ENCODE measurements at places on chromosomes 12 and 14.
A peak's percentile ranks its signal among the peaks of the same experiment; 100 is the strongest.

DNA sequence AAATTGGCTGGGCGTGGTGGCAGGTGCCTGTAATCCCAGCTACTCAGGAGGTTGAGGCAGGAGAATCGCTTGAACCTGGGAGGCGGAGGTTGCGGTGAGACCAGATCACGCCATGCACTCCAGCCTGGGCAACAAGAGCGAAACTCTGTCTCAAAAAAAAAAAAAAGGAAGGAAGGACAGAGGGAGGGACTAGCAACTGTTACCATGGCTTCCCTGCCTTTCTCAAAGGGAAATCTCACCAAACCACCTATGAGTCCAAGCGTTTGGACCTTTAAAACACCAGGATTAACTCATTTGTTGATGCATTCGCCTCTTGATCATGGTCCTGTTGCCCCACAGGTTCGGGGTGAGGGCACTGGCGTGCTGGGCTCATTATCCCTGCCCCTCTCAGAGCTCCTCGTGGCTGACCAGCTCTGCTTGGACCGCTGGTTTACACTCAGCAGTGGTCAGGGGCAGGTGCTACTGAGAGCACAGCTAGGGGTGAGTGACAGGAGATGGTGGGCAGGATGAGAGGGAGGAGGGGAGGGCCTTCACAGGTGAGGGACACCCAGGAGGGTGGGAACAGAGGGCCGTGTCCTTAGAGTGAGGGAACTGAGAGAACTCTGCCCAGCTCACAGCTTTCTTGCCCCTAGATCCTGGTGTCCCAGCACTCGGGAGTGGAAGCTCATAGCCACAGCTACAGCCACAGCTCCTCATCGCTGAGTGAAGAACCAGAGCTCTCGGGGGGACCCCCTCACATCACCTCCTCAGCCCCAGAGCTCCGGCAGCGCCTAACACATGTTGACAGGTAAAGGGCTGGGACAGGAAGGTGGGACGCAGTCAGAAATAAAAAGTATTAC is 10.2 kb upstream of the MYL6B start:
- DNase-seq = no peak

DNA sequence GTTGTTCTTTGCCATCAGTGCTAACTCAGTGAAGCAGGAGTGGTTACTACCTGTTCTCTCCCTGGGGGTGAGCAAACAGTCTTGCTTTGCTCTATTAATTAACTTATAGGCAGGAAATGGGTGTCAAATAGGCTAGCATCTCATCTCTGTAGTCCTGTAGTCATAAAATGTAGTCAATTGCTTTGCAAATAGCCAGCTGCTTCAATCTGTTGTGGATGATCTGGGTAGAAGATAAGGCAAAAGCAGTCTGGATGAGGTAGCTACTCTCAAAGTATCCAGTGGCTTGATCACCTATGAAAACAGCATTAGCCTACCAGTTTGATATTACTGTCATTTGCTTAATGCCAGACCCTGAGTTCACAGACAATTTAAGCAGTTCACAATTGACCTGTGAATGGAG is 369.0 kb upstream of the TMTC1 start:
- DNase-seq = no peak

GRCh38 chr12:76144245-76144549 is 59.7 kb upstream of the NAP1L1 start:
- DNase-seq = no peak

DNA sequence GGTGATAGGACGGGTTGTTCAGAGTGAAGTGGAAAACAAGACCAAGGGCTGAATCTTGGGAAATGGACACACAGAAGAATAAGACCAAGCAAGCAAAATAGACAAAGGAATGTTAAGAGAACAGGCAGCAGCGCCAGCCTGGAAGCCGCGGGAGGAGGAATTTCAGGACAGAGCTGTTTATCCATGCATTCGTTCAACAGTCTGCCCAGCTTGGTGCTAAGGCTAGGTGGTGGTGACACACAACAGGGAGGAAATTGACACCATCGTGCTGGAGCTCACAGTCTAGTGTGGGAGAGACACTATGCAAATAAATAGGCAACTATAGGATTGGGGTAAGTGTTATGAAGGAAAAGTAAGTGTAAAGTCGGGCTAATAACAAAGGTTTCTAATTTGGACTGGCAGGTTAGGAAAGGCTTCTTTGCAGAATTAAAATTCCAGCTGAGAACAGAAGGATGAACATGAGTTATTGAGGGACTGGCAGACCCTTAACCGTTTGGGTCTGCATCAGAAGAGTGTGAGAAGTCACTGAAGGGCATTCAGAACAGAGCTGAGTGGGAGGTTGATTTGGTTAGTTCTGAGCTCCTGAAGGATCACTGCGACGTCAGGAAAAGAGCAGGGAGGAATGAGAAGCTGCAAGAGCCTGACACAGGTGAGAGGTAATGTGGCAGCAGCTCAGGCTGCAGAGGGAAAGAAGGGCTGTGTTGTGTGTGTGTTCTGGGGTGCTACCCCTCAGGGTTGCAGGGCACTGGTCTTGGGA is 242.6 kb upstream of the FKBP4 start:
- no peak for DNase-seq

GRCh38 chr14:91750634-91751198 is 18.8 kb upstream of the CATSPERB start:
- no peak for DNase-seq

DNA sequence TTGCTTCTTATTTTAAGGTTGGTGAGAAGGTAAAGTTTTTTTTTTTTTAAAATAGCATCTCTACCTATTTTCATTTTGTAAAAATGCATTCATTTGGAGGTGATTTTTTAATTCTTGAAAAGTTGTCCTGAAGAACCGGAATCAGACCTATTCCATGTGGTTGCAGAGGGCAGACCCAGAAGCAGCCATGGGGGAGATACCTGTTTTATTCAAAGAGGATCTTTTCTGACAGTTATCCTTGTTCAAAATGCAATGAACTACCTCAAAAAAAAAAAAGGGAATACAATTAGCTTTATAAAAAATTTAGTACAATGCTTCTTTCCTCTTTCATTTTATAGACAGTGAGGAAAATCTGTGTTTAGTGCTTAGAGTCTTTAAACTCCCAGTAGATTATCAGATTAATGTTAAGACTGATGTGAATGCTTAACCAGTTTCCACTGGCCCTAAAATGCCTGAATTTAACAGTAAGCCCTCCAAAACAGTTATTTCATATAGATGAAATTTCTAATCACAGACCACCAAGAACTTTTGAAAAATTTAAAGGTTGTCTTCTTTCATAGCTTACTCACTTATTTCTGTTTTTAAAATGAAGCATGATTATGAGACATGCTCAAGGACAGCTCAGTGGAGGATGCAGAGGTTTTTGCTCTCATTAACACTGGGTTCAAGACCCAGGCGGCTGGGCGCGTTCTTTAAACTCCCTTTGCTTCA is 8.6 kb upstream of the NEMF start:
- no peak for DNase-seq

DNA sequence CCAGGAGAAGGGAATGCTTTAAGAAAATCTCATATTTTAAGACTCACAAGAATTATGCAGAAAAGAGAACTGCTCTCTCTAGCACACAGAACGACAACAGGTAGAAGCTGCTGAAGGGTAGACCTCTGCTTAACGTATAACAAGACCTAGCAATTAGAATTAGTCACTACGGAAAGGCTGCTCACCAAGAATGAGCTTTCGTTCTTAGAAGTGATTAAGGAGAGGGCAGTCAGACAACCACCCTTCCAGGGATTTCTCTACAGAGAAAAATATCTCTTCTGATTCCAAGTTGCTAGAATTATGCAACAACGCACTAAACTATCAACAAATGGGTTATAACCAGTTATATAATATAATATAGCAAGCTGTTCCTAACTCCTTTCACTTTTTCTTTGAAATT is 18.6 kb downstream of the LRIG3 start:
- no peak for DNase-seq

DNA sequence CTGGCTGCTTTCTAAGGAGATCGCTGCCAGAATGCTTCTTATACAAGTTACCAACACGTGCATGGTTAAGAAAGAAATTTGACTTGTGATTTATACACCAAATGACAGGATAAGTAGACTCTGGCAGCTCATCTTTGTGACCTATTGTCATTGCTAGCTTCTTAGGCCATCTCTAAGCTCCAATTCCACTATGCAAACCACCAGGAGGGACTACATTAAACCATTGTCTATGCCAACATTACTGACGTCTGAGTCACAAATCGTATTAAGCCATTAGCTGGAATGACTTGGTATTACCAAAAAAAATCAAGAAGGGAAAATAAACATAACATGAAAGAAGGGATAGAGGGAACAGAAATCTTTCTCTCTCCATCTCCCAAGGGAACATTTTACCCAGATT is 15.8 kb upstream of the VPS33A start:
- DNase-seq = peak; percentile 24

- DNase-seq = no peak
Measured at GRCh38 chr12:80068173-80068572, 31.2 kb upstream of the OTOGL start.

DNA sequence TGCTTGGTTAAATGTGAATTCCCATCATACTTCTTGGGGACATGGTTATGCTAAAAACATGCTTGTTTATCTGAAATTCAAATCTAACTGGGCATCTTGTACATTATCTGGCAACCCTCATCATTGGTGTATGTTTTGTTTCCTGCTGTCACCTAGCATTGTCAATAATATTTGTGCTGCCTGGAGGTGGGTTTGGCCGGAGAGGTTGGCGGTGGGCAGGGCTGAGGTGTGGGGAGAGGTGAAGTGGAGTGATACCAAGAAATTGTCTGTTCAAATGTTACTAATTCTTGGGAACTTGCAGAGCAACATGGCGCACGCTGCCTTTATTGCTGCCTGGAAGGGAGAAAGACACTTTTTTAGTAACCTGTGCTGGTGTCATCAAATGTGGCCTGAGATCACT is 280.5 kb downstream of the VRK1 start:
- peak; percentile 31 for DNase-seq

- no peak for DNase-seq
Measured at GRCh38 chr14:93868165-93868564, 59.0 kb upstream of the FAM181A start.

DNA sequence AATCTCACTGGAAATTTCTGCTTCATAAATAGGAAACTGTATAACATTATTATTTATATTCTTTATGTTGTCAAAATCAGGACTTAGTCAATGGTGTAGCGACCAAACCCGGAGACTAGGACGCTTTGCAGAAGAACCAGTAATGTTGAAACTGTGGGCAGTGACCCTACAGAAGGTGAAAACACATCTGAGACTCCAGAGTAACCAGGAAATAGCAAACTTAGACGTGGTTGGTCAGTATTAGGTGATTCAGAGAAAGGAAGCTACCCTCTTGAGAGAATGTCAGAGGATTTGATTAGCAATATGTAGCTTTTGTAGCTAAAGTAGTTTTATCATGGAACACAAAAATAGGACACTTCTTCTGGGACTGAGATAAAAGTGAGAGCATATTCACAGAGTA is 381.9 kb downstream of the SLC16A7 start:
- DNase-seq = no peak

DNA sequence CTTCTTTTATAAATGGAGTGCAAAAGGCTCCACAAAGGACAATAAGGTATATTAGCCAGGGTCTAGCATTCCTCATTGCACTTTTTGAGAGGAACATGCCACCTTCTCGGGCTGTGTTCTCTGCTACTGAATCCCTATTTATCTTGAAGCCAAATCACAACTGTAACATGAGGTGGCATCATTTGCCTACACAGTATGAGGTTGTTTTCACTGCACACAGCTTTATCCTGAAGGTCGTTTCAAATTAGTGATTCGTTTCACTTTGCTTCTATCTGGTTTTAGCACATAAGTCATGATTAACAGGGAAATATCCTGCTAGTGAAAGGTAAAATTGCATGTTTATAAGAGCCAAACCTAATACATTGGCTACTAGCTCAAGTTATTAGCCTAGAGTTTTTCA is 153.8 kb downstream of the SLC35F4 start:
- no peak for DNase-seq

DNA sequence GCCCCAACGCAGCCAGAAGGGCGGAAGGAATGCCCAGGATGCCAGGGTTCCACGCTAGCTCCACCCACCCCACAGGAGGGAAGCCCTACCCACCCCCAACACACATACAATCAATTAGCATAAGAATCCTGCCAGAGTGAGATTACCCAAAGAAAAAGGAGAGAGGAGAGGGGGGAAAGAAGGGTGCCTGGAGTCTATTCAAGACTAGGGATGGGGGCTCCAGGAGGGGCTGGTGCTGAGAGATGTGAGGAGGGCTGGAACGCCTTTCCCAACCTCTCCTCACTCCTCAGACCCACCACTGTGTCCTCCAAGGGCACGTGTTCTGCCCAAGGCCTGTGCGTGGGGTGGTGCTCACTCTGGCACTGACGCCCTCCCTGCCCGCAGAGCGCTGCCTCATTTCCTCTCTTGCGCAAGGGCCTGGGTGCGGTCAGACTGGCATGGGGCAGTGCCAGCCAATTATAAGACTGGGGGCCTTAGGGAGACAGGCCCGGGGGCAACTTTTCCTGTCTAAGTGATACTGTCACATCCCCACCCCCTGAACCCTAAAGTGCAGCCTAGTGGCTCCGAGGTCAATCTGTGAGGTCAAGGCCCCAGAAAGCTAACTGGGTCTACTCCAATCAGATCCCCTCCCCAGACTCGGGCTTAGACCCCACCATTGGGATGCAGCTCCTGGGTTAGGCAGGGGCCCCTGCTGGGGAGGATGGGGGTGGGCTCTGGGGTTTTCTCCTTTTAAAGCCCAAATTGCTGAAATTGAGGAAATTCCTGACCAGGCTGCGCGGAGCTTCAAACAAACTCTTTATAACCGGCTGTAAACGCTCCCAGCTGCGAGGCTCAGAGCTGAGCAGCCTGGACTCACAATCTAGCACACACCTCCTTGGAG is 10.2 kb upstream of the ITGB7 start:
- no peak for DNase-seq

DNA sequence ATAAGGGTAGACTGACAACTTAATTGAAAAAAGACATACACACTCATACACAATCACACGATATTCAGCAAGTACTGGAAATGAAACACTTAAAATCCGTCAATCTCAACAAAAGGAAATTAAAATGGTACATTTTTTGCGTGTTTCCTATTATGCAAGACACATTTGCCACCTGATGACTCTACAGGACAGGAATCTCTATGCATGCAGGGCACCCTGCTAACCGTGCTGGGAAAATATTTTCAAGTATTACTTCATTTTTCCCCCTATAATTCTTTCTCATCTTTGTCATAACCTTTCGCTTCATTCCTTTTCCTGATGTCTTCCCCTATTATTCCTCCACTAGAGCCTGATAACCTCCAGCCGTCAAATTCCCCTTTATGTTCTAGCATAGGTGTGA is 150.2 kb downstream of the TMEM132D start:
- peak; percentile 82 for DNase-seq

GRCh38 chr14:68137704-68138619 is 318.4 kb downstream of the RAD51B start:
- peak; percentile 98 for DNase-seq

GRCh38 chr12:110530511-110530910 is 28.4 kb downstream of the RAD9B start:
- DNase-seq = no peak

DNA sequence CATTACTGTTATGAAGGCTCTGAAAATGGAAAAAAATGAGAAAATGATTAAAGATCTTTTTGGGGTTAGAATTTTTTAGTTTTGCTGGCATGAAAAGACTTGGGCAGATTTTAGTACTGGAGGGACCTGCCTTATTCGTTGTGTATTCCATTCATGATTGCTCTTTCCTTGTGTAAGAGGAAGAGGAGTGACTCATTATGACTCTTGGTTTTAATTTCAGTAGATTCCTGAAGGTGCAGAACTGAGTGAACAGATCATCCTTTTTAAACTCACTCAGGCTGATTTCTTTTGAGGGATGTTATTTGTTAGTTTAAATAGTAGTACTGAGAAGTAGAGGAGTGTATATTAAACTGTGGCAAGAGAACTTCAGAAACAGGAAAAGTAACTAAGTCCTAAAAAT is 41.6 kb downstream of the AKAP6 start:
- peak; percentile 42 for DNase-seq

Data from RCC 7860 (cell line).